ENCODE measurements at places on chromosomes 5 and 9.

DNA sequence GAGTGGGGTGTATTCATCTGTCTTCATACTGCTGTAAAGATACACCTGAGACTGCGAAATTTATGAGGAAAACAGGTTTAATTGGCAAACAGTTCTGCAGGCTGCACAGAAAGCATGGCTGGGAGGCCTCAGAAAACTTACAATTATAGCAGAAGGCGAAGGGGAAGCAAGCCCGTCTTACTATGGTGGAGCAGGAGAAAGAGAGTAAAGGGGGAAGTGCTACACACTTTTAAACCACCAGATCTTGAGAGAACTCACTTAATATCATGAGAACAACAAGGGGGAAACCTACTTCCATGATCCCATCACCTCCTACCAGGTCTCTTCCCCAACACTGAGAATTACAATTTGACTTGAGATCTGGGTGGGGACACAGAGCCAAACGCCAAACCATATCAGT, 12.5 kb upstream of the NREP start:
- no peak for DNase-seq

DNA sequence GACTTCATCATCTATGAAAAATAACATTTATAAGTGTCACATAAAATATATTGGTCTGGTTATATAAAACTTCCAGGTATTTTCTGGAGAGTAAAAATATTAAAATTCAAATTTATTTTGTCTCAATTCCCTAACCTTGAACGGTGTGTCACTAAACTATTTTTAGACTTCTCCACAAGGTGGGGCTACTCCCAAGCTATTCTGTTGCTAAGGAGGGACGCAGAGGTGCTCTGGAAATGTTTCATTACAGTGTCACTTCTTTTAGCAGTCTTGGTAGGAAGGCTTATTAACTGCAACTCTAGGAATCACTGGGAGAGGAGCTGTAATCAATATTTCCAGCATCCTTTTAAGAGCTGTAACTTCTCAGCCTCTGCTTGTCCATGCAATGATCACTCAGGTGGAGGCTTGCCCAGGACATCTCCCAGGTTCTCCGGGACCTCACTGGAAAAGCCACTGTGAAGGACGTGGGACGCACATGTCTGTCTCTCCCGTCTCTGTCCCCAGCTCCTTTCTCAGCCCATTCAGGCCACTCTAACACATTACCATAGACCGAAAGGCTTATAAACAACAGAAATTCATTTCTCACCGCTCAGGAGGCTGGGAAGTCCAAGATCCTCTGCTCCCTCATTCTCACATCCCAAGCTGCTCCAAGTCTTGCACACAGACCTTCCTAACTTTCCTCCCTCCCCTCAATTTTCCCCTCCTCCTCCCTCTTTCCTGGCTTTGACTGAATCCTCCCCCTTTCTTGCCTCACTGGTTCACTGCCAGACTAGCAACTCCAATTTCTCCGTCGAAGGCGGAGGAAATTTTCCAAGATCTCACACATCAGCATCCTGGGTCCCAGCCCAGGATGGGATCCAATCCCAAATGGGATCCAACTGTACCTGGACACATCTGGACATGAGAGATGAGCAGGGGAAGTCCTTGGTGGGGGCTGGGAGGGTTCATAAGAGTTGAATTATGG, 32.7 kb upstream of the DNAH5 start:
- no peak for DNase-seq

DNA sequence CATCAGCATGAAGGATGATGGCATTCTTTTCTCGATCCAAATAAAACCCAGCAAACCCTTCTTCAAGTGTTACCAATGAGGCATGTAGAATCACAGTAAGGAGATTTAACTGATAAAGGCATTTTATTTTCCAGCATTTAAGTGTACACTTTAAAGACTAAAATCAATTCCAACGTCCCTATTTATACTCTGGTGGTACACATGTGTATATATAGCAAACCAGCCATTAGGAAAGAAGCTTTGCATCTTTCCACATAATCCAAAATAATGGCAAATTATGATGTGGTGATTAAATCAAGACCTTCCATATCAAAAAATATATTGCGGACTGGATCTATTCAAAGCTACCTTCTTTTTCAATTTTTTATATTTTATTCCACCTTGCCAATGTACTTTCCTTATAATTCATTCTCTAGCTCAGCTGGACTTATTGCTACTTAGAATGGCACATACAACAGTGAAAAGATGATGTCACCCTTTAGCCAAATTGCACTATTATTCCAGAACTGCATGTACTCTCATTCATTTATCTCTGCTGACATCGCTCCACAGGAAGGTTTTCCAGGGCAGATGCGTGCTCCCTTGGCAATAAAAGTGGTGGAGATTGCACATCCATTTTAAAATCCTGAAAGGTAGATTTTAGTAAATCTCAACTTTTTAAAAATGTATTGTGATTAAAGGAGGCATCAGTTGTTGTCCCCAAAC, 63.3 kb upstream of the SLC30A5 start:
- DNase-seq: no peak

GRCh38 chr5:67648201-67648671, 451.6 kb upstream of the CD180 start:
- DNase-seq: peak; percentile 88

GRCh38 chr5:126801174-126801991, 24.4 kb downstream of the LMNB1 start:
- DNase-seq: no peak
